Gastroesophageal sphincter (tissue), 4 donors: ENCODE measurements at places on chromosomes 1 and 21.

GRCh38 chr1:40711465-40712404 is 20.2 kb downstream of the NFYC start:
- no peak for ATAC-seq

DNA sequence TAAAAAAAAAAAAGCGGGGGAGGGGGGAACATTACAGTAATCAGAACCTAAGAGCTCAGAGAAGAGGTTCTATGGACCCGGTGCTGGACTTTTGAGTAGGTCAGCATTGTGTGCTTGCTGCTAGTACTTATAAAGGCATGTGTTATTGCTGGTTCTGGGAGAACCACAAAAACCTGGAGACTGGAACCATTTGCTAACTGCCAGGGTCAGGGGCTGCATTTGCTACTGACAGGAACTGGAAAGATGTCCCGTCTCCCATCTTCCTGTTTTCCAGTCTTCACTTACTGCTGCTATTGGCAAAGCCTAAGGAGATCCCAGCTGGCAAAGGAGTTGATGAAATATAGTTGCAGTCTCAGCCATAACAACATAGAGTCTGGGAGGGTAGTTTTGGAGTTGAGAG is 4.3 kb downstream of the RNF2 start:
- ATAC-seq, result no peak

- ATAC-seq, result no peak
Measured at GRCh38 chr21:33661146-33661545, 18.8 kb downstream of the ITSN1 start.

GRCh38 chr1:46114925-46115603 is 17.4 kb downstream of the PIK3R3 start:
- ATAC-seq, result no peak
